SK-N-SH treated with all-trans-retinoic acid at 6 μM for 48 hours (cell line): ENCODE measurements at places on chromosomes 2 and 18.

DNA sequence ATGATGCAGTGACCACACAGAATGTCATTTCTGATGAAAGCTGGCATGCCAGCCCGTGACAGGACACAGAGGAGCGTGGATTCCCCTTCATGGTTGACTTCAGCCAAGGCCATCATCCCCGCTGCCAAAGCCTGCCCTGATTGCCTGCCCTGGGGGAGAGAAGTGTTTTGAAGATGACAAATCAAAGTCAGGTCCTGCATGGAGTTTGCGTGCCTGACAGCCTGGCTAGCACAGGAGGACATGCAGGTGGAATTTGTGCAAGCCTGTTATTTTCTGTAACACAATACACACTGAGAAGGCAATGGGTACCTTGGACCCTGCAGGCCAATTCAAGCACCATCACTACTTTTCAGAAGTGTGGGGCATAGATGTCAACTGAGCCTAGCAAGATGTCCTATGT, 5.4 kb upstream of the IL1R2 start:
- ATAC-seq: no peak

- ATAC-seq: no peak
Measured at GRCh38 chr18:75984853-75985252, 510.2 kb downstream of the ZNF516 start.

- no peak for ATAC-seq
Measured at GRCh38 chr2:129862668-129863067, 116.8 kb upstream of the RAB6C start.

DNA sequence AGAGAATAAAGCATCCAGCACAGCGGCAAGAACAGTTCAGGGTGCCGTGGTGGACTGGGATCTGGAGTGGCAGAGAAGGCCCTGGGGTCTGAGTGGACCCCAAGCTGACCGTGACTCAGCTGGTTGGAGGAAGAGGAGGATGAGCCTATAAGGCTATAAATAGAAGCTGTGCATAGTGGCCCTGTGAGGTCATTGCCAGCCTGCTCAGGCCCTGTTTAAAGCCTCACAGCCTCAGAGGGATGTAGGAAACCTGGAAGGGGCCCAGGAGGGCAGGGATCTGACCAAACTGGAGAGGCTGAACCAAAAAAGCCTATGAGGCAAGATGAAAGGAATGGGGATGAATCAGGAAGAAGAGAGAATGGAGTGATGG, 11.3 kb upstream of the DES start:
- peak; percentile 68 for ATAC-seq

GRCh38 chr2:24471662-24472061, 19.4 kb upstream of the NCOA1 start:
- ATAC-seq: no peak; the same call in 2 of the 3 replicates

GRCh38 chr2:54465143-54465542, 9.0 kb downstream of the SPTBN1 start:
- no peak for ATAC-seq

GRCh38 chr2:168355121-168355520, 101.0 kb upstream of the CERS6 start:
- no peak for ATAC-seq

- ATAC-seq: no peak
Measured at GRCh38 chr2:182081602-182082260, 96.1 kb downstream of the PPP1R1C start.

- ATAC-seq: no peak
Measured at GRCh38 chr2:128786316-128786715, 467.6 kb upstream of the HS6ST1 start.

- peak; percentile 27; the same call in 2 of the 3 replicates for ATAC-seq
Measured at GRCh38 chr2:161992531-161992930, 81.5 kb downstream of the DPP4 start.

DNA sequence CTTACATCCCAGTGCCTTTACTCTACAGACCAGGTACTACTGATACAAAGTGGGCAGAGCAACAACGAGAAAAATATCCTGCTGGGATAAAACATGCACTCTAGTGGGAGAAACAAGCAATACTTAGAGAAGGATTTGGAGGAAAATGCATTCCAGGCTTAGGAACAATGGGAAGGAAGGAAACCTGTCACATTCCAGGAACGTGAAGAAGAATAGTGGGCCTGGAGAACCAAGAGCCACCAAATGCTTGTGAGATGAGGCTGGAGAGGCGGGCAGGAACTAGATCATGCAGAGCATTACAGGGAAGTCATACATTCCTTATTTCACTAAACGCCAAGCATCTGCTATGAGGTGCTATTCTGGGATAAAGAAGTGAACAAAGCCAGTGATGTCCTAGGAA, 342.3 kb downstream of the DCC start:
- ATAC-seq: no peak

DNA sequence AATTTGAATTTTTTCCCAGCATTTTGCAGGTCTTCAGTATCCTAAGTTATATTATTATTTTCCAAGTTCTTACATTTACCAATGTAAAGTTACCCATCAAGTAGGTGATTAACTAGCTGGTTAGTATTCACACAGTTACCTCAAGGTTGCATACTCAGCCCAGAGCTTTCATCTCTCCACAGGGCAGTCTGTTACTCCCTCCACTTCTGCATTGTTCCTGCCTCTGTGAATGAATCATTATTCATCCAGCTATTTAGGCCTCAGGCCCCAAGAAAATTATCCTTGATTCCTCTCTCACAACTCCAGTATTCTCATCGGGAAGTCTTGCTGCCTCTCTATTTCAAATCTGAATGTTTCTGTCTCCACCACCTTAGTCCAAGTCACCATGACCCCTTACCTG, 92.2 kb downstream of the SMC6 start:
- ATAC-seq: no peak

DNA sequence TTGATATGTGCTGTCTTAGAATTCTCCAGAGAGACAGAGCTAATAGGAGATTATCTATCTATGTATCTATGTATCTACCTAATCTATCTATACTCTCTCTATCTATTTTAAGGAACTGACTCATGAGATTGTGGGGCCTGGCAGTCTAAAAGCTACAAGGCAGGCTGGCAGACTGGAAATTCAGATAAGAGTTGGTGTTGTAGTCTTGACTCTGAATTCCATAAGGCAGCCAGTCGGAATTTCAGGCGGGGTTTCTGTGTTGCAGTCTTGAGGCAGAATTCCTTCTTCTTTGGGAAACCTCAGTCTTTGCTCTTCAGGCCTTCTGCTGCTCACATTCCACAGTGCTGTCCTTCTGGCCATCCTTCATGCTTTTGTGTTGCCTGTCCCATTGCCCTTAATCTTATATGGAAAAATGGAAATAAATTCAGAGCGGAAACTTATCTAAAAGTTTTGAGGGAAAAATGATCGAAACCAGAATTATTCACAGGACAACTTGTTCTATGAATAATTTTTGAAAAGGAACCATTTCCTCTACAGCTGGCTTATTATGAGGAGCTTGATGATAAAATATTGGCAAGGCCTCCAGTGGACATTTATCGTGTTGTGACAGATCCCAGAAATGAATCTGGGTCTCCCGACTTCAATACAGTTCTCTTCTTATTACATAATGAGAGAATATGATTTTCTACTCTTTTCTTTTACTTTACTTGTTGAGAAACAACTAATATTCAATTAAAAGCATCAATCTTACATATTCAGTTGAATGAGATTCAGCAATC, 10.8 kb downstream of the IL1RL1 start:
- ATAC-seq: no peak

GRCh38 chr2:157899125-157899839, 23.2 kb upstream of the ACVR1 start:
- no peak for ATAC-seq

- no peak for ATAC-seq
Measured at GRCh38 chr2:106113361-106113966, 80.6 kb downstream of the UXS1 start.

DNA sequence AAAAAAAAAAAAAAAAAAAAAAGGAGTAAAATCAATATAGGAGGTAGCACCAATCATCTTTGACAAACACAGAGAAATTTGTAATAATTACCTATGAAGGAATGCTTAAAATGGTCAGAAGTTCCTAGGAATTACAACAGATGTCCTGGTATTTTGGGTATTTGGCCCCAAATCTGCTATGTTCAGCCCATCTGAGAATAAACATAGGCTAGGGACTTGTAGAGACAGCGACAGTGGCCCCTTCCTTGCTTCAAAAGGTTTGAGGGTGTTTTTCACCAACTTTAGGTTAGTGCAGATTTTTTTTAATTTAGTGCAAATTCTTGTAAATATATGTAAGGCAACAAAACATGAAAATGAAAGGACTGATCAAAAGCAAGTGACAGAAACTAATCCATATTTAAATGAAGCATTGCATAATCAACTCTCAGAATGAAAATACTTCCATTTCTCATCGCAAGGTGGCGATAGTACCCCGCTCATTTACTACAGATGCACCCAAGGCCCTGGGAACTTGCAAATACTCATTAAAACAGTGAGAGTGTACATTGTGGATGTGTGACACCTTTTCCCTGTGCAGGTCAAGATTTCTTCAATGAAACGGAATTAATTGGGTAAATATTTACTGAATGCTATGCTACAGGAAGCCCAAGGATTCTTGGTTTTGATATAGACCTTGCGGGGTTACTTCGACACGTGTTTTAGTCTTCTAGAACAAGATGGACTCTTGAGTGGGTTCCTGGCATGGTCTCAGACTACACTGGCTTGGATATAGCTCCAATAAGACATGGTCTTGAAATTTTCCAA, 44.6 kb downstream of the FAM124B start:
- ATAC-seq: peak; percentile 85

DNA sequence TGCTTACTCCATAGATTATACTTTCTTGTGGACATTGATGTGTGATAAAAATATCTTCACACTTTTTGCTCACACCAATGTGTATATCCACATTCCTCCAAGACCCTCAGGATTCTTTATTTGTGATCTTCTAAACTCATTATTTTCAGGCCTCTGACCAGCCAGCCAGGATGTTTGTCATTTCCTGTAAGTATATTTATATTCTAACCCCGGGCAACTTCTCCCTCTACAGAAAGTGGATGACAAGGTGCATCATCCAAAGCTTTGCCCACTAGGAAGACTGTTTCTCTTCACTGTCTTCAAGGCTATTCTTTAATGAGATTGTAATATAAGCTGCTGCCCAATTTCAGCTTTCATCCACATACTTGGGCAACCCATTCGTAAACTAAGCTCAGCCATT, 3.6 kb upstream of the CWC22 start:
- ATAC-seq: no peak

DNA sequence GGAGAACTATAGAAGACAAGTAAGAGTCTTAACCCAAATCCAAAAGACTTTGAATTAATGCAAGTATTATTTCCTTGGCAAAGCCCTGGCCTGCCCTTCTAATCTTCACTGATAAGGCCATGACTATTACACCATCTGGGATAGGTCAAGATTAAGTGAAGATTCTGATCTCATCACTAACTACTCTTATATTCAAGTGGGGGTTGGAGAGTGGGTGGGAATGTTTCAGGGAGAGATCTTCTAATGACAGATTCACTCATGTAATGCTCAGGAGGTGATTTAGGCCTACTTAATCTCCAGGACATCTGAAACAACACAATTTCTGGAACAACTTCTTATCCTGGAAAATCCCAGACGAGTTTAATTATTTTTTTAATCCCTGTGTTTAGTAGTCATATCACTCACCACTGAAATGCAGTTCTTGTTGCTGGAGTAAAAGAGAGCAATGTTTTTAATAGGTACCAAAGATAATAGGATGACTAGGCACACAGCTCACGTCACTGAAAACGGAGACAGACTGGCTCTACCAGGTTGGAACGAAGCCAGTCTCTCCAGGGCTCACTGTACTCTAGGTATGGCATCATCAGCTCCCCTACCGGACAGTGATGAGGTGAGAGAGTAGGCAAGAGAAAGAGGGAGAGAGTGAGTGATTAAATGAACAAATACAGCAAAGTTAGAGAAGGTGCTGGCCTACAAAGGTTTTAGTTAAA, 133.1 kb downstream of the NCKAP5 start:
- ATAC-seq: peak; percentile 64

- ATAC-seq: no peak
Measured at GRCh38 chr2:64987001-64987955, 1.9 kb upstream of the SLC1A4 start.

- no peak for ATAC-seq
Measured at GRCh38 chr2:19689646-19690168, 212.1 kb downstream of the TTC32 start.

GRCh38 chr2:136527560-136527959, 237.8 kb upstream of the THSD7B start:
- ATAC-seq: no peak

- no peak for ATAC-seq
Measured at GRCh38 chr2:8622199-8622911, 59.5 kb upstream of the ID2 start.

DNA sequence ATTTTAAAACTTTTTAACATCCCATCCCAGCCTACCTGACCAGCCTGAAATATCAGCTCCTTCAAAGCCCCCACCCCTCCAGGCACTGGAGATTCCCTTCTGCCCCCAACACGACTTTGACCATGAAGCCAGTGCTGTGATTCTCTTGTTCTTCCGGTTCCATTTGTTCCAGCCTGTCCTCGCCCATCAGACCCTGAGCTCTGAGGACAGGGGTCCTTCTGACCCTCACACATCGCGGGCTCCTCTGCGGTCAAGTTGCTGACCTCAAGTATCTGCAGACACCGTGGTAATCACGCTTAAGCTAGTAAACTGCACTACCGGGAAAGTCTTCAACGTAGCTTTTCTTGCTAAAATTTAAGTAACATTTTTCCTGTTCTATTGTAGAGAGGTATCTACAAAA, 282.2 kb upstream of the SALL3 start:
- ATAC-seq: no peak

DNA sequence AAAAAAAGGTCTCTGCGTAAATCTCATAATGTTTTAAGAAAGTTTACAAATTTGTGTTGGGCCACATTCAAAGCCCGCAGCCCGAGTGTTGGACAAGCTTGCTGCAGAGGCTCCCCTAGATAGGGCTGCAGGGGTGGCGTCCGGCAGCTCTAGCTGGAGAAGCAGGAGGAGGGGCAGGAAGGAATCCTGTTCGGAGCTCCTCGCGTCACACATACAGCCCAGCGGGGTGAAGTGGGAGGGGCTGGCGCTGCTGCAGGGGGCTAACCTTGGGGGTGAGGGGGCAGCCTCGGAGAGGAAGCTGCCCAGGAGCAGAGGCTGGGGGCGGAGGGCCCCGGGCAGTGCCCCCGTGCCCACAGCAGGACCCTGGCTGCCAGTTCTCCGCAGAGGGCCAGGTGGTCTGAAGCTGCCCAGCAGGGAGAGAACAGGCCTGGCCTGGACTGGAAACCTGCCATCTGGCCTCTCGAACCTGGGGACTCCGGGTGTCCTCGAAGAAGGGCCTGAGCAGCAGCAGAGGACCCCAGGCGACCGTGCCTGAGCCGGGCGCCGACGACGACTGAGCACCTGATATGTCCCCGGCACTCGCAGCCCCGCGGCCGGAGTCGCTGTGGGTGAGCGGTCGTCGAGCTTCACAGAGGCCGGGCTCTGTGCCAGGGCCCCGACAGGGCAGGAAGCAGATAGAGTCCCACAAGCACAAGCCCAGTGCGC, 2.6 kb upstream of the GPR35 start:
- ATAC-seq: peak; percentile 18; the same call in 2 of the 3 replicates

- ATAC-seq: peak; percentile 36; the same call in 1 of the 3 replicates
Measured at GRCh38 chr18:48229552-48229981, 179.6 kb downstream of the ZBTB7C start.

- no peak for ATAC-seq
Measured at GRCh38 chr2:233107831-233108300, 47.7 kb downstream of the INPP5D start.
